ENCODE measurements at places on chromosomes 11 and 22.
A peak's percentile ranks its signal among the peaks of the same experiment; 100 is the strongest.

DNA sequence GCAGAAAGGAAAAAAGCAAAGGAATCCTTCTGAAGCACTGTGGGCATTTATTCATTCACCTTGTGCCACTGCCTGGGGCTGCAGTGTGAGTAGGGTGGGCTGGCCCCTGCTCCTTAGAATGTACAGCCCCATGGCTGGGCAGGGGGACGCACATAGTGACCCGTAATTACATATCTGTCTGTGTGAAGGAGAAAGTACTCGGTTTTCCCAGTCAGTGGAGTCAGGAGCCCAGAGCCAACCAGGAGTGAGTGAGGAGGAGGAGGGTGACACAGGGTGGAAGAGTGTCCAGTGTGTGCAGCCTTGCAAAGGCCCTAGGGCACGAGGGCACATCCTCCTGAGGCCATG is 91.9 kb downstream of the CDKN1C start:
- H3K4me1 ChIP-seq: peaks cover 13% of the 10 kb centered on the region
- peaks cover 2% of the 10 kb centered on the region for H3K36me3 ChIP-seq
- no peak for DNase-seq
- H3K27me3 ChIP-seq: no peaks in the 10 kb centered on the region

DNA sequence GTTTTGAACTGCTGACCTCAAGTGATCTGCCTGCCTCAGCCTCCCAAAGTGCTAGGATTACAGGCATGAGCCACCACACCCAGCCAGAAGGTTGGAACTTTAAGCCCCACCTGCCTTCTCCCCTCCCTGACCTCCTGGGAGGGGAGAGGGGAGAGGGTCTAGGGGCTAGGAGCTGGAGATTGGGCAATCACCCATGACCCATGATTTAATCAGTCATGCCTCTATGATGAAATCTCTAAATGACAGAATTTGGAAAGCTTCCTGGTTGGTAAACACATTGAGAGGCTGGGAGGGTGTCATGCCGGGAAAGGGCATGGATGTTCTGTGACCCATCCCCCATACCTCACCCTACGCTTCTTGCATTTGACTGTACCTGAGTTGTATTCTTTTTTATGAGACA is 17.1 kb upstream of the TFIP11 start:
- no peak for DNase-seq
- no peak overlapping the region for H3K27ac ChIP-seq
- H3K27me3 ChIP-seq: no peaks in the 10 kb centered on the region
- no peak overlapping the region for H3K4me3 ChIP-seq
- peaks cover 58% of the 10 kb centered on the region for H3K36me3 ChIP-seq

- peaks cover 12% of the 10 kb centered on the region for H3K4me1 ChIP-seq
- no peaks in the 10 kb centered on the region for H3K27me3 ChIP-seq
- H3K36me3 ChIP-seq: no peaks in the 10 kb centered on the region
- no peak for DNase-seq
- no peak overlapping the region for H3K27ac ChIP-seq
- H3K4me3 ChIP-seq: no peak overlapping the region
Measured at GRCh38 chr11:66570850-66571180, 2.4 kb upstream of the CTSF start.

DNA sequence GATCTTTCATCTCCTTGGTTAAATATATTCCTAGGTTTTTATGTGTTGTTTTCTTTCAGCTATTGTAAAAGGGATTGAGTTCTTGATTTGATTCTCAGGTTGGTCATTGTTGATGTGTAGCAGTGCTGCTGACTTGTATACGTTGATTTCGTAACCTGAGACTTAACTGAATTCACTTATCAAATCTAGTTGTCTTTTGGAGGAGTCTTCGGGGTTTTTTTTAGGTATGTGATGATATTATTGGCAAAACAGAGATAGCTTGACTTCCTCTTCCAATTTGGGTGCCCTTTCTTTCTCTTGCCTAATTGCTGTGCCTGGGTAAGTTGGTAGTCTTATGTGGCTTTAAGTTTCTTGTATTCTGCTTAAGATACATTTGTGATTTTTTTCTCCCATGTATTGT is 52.8 kb downstream of the CBL start:
- no peak overlapping the region for H3K27ac ChIP-seq
- no peak for DNase-seq
- no peaks in the 10 kb centered on the region for H3K36me3 ChIP-seq

- peaks cover 12% of the 10 kb centered on the region for H3K4me1 ChIP-seq
- H3K36me3 ChIP-seq: no peaks in the 10 kb centered on the region
- no peak overlapping the region for H3K4me3 ChIP-seq
Measured at GRCh38 chr22:42955848-42956247, 59.1 kb downstream of the PACSIN2 start.

GRCh38 chr22:21446827-21447690 is 20.1 kb upstream of the TMEM191C start:
- H3K36me3 ChIP-seq: peaks cover 34% of the 10 kb centered on the region
- H3K27me3 ChIP-seq: no peaks in the 10 kb centered on the region
- H3K27ac ChIP-seq: no peak overlapping the region
- DNase-seq: no peak
- H3K4me1 ChIP-seq: no peaks in the 10 kb centered on the region
- no peak overlapping the region for H3K4me3 ChIP-seq

DNA sequence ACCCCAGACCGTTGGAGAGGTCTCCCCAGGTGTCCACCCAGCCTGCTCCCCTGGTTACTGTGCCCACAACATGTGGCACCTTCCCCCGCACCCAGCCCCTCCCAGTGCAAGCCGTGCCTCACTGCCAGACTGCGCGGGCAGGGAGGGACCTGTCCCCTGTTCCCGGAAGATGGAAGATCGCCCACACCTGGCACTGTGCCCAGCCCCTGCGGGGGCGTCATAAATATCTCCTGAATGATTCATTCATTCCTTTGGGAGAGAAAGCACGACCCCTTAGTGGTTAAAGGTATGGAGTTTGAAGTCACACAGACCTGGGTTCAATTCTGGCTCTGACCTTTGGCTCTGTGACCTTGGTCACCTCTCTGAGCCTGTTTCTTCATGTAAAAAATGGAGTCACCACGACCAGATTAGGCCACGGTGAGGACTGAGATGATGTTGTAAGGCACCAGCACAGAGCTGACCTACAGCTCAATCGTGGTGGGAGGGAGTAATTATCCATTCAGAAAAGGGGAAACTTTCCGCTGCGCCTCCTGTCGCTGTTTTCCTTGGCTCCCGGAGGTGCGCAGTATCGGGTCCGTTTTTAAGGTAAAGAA is 497 bp upstream of the SYT12 start:
- no peak for DNase-seq
- no peak overlapping the region for H3K4me3 ChIP-seq
- no peak overlapping the region for H3K27ac ChIP-seq
- H3K27me3 ChIP-seq: peaks cover 26% of the 10 kb centered on the region
- no peaks in the 10 kb centered on the region for H3K36me3 ChIP-seq

- H3K4me1 ChIP-seq: no peaks in the 10 kb centered on the region
- DNase-seq: no peak
- H3K27ac ChIP-seq: no peak overlapping the region
Measured at GRCh38 chr11:34640050-34640923, 19.4 kb downstream of the EHF start.

- peak overlapping the region; percentile 31 for H3K4me3 ChIP-seq
- no peaks in the 10 kb centered on the region for H3K27me3 ChIP-seq
- peaks cover 38% of the 10 kb centered on the region for H3K36me3 ChIP-seq
- H3K27ac ChIP-seq: peak overlapping the region; percentile 91
- no peak for DNase-seq
- peaks cover 84% of the 10 kb centered on the region for H3K4me1 ChIP-seq
Measured at GRCh38 chr11:6402061-6402470, 11.8 kb downstream of the SMPD1 start.

DNA sequence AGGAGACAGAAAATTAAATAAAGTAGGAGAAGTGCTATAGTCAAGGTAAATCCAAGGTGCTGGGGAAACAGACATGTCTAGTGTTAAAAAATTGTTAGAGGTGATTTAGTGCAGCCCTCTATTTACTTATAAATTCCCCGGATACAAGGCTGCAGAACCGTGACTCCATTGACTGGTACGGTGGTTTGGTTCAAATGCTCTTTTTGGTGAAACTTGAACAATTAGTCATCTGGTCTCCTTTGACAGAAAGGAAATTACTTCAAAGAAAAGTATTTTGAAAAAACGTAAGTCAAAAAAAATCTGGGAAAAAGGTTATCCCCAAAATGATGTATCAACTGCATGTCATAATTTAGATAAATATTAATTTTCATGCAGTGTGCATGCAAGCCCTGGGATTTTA is 399.2 kb downstream of the CNTN5 start:
- H3K36me3 ChIP-seq: no peaks in the 10 kb centered on the region
- no peak overlapping the region for H3K27ac ChIP-seq
- H3K27me3 ChIP-seq: no peaks in the 10 kb centered on the region
- H3K4me3 ChIP-seq: no peak overlapping the region

DNA sequence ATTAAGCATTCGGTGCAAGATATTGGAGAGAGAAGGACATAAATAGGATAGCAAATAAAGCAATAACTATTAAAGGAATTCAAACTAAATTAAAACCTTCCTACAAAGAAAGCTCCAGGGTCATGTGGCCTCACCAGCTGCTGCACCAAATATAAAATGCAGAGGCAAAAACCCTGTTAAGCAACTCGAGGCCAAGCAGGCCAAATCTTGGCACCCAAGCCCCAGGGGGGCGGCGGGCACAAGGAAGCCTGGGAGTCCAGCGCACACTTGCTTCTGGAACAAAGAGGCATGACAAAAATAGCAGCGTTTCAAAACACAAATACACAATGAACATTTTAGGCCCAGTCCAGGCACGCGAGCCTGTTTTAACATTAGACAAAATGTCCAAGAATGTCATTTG is 20.8 kb downstream of the KRTAP5-6 start:
- H3K36me3 ChIP-seq: no peaks in the 10 kb centered on the region
- no peak overlapping the region for H3K27ac ChIP-seq
- no peaks in the 10 kb centered on the region for H3K4me1 ChIP-seq
- no peak for DNase-seq

GRCh38 chr11:11977206-11977938 is 31.1 kb downstream of the DKK3 start:
- no peaks in the 10 kb centered on the region for H3K27me3 ChIP-seq
- no peak overlapping the region for H3K27ac ChIP-seq
- no peaks in the 10 kb centered on the region for H3K36me3 ChIP-seq
- peaks cover 10% of the 10 kb centered on the region for H3K4me1 ChIP-seq
- H3K4me3 ChIP-seq: no peak overlapping the region

DNA sequence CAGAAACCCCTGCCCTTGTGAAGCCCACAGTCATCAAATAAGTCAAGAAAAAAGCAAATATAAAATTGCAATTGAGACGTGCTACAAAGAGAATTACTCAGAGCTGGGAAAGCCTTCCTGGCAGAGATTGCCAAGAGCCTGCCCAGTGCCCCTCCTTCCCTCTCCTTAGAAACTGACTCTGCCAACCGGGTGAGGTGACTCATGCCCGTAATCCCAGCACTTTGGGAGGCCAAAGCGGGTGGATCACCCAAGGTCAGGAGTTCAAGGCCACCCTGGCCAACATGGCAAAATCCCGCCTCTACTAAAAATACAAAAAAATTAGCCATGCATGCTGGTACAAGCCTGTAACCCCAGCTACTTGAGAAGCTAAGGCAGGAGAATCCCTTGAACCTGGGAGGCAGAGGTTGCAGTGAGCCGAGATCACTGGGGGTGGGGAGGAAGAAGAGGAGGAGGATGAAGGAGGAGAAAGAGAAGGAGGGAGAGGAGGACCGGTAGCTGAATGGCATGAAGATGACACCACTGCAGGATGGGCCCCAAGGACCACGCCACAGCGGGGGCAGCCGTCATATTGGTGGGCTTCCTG is 76.1 kb upstream of the RTL6 start:
- DNase-seq: no peak
- H3K4me3 ChIP-seq: no peak overlapping the region
- H3K27me3 ChIP-seq: peaks cover 6% of the 10 kb centered on the region
- H3K36me3 ChIP-seq: no peaks in the 10 kb centered on the region

- H3K4me3 ChIP-seq: peak overlapping the region; percentile 48
- DNase-seq: no peak
- no peaks in the 10 kb centered on the region for H3K36me3 ChIP-seq
- H3K27ac ChIP-seq: peak overlapping the region; percentile 47
- H3K27me3 ChIP-seq: no peaks in the 10 kb centered on the region
- peaks cover 6% of the 10 kb centered on the region for H3K4me1 ChIP-seq
Measured at GRCh38 chr11:108854346-108854745, 189.5 kb downstream of the DDX10 start.

DNA sequence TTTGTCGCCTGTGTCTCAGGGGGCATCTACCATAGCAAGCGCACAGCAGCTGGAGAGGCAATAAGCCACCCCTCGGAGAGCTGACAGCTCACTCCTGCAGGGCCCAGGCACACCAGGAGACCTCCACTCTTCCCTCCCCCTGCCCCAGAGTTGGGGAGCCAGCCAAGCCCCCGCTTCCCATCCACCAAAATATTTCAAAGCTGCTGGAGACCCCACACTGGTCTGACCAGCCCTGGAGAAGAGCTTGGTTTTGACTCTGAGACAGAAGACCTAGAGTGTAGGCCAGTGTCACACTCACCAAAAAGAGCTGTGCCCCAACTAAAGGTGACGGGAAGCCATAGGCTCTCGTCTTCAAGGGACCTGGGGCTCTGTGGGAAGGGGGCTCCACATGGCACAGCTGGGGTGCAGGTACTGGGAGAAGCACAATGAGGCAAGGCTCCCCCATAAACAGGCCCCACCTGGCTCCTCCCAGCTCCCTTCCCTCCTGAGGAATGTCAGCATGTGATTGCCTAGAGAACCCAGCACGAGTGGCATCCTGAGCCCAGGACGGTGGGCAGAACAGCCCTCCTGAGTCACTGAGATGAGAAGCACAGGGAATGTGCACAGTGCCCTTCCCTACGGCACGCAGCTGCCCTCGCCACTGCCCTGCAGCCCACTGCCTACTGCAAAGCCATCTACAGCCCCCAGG is 5.8 kb upstream of the GNAZ start:
- no peak overlapping the region for H3K4me3 ChIP-seq
- no peaks in the 10 kb centered on the region for H3K36me3 ChIP-seq
- H3K4me1 ChIP-seq: peaks cover 3% of the 10 kb centered on the region
- DNase-seq: no peak
- H3K27me3 ChIP-seq: no peaks in the 10 kb centered on the region

GRCh38 chr11:92740276-92740675 is 229.2 kb upstream of the MTNR1B start:
- DNase-seq: no peak
- H3K36me3 ChIP-seq: no peaks in the 10 kb centered on the region
- H3K27me3 ChIP-seq: no peaks in the 10 kb centered on the region
- H3K4me3 ChIP-seq: no peak overlapping the region
- no peak overlapping the region for H3K27ac ChIP-seq

DNA sequence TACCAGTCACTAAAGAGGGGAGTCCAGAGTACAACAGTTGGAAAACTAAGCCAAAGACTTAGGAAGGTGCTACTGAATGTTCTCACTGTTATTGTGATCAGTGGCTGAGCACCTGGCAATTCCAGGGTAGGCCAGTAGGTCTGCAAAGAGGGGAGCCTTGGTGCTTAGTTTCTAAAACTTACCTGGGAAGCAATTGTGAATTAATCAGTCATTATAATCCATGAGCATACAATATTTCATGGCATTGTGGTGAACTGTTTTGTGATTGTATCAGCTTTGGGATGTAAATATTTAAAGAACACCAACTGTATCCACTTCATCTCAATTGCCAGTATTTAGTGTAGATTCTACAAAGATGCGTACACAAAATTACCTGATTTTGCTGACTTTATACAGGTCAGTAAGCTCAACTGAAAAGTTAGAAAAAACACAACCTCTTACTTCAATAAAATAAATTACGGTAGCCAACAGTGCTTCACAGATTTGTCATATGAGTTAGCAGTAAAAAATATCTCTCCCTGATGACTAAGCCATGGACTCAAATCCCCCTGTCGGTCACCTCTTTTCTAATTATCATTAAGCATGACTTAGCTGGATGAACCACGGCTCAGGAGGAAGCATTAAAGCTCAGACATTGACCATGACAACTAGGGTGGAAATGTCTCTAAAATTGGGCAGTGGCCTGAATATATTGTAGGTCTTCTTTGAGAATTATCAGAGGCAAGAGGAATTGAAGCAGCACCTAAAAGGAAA is 30.8 kb upstream of the SORL1 start:
- no peak for DNase-seq
- H3K27ac ChIP-seq: no peak overlapping the region
- peaks cover 54% of the 10 kb centered on the region for H3K4me1 ChIP-seq
- H3K36me3 ChIP-seq: no peaks in the 10 kb centered on the region
- H3K27me3 ChIP-seq: no peaks in the 10 kb centered on the region
- no peak overlapping the region for H3K4me3 ChIP-seq
